ENCODE measurements at places on chromosomes 5 and 9.

DNA sequence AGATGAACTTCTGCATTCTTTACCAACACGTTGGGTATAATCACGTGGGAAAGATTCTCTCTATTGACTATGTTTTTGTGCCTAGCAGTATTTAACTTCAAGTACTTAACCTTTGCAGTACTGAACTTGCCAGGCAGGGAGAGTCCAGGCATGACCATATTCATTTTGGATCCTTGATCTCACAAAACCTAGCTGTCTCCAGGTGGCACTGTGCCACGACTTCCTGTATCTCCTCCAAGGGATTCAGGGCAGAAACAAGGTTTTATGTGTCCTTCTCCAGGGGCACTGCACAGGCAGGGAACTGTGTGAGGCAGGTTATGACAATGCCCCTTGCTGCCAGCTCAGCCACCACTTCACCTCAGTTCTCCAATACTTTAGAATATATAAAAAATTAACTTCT is 11.7 kb upstream of the IFNA5 start:
- DNase-seq: no peak

- DNase-seq: no peak
Observed at GRCh38 chr9:88230612-88231011, 92.3 kb upstream of the SPATA31C2 start.

GRCh38 chr5:155649666-155650065 is 636.1 kb downstream of the KIF4B start:
- DNase-seq: no peak

DNA sequence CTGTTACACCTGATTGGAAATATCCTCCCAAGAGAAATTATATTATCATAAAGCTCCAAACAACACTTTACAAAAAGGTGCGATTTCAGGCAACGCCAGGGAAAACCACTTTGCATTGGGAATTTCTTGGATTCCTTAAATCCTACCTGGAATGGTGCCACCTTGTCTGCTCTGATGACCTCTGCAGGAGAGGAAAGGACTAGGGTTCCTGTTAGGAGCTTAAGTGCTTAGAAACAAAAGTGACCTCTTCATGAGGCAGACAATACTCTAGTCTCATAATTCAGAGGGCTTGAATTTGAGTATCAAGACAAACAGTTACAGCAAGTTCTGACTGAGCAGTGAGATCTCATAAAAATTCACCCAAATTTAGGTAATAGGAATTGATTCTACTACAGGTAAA is 33.9 kb upstream of the GLIS3 start:
- no peak for DNase-seq

GRCh38 chr5:15124871-15125568 is 253.4 kb upstream of the ANKH start:
- DNase-seq: no peak

GRCh38 chr5:84724683-84725082 is 340.0 kb upstream of the EDIL3 start:
- no peak for DNase-seq

- no peak for DNase-seq
Observed at GRCh38 chr5:86757824-86758223, 140.1 kb downstream of the COX7C start.

- DNase-seq: no peak
Observed at GRCh38 chr5:97751540-97751939, 568.5 kb upstream of the RIOK2 start.

DNA sequence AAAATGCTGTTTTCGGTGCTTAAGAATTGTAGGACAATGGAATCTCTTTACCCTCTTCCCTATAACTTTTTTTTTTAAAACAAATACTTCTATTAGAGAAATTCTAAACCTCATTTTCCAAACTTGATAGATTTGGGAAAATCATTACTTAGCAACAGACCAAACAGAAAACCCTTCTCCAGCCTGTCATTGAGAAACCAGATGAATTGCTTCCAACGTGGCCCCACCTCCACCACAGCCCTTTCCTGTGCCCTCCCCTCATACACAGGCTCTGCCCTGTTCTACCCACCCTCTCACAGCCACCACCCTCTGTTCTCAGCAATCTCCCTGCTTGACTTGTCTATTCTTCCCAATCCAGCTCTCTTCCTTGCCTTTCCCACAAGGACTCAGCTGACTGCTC is 221.2 kb downstream of the DMRT2 start:
- DNase-seq: no peak

- DNase-seq: no peak
Observed at GRCh38 chr5:80231243-80231642, 24.6 kb downstream of the SERINC5 start.

DNA sequence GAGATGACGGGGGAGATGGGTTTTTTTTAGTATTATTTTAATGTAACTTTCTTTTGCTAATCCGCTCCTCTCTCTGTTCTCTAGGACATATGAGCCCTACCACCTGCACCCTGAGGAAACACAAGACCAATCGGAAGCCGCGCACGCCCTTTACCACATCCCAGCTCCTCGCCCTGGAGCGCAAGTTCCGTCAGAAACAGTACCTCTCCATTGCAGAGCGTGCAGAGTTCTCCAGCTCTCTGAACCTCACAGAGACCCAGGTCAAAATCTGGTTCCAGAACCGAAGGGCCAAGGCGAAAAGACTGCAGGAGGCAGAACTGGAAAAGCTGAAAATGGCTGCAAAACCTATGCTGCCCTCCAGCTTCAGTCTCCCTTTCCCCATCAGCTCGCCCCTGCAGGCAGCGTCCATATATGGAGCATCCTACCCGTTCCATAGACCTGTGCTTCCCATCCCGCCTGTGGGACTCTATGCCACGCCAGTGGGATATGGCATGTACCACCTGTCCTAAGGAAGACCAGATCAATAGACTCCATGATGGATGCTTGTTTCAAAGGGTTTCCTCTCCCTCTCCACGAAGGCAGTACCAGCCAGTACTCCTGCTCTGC is 4.8 kb downstream of the MSX2 start:
- DNase-seq: no peak

DNA sequence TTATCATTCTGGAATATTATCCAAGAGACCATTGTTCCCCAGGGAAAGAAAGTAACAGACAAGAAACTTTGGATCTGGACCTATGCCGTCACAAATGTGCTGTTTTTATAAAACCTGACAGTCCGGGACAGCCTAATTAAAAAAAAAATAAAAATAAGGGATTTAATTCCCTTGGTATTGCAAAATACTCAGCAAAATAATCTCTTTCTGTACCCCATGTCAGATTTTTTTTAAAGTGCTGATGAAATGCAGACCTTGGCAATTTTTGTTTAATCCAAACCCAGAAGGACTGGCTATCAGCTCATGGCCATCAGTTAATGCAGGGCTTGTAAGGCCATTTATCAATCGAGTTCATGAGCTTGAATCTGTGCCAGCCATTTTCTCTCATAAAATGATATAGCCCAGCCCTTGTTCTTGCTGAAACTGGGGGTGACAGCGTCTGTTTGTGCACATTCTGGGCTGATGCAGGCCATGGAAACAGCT is 162.7 kb upstream of the S1PR3 start:
- DNase-seq: no peak

GRCh38 chr9:30243467-30243866 is 2141.0 kb upstream of the ACO1 start:
- DNase-seq: no peak

- no peak for DNase-seq
Observed at GRCh38 chr9:4855841-4856240, 63.1 kb downstream of the RCL1 start.

- DNase-seq: no peak
Observed at GRCh38 chr5:35679357-35679756, 61.7 kb downstream of the SPEF2 start.

Measured in activated CD4-positive, alpha-beta T cell treated with anti-CD3 and anti-CD28 coated beads, Interleukin-2, Interleukin-4, amounts not matched to agents 100 ng/mL and 50 ng/mL, durations not matched to agents 16 hours and 8 hours (primary cell).